Stimulated activated CD8-positive, alpha-beta memory T cell treated with anti-CD3 and anti-CD28 coated beads, Interleukin-2, amount 100 ng/mL, for 1 hour (primary cell): ENCODE measurements at places on chromosomes 5 and 9.

DNA sequence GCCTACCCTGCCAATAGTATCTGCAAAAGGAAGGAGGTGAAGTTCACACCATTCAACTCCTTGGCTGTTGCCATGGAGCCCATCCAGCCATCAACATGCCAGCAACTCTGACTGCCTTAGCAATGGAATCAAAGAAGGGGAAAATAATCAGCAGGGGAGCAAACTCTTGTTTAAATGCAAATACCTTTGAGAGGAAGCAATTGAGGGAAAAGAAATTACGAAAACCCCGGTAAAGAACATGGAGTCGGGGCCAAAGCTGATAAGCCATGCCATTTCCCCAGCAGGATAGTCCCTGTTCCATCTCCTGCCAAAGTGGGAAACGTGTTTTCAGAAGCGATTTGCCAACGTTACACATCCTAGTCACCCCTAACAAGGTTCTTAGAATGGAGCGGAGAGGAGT, 69.0 kb downstream of the MFAP3 start:
- DNase-seq, result no peak

DNA sequence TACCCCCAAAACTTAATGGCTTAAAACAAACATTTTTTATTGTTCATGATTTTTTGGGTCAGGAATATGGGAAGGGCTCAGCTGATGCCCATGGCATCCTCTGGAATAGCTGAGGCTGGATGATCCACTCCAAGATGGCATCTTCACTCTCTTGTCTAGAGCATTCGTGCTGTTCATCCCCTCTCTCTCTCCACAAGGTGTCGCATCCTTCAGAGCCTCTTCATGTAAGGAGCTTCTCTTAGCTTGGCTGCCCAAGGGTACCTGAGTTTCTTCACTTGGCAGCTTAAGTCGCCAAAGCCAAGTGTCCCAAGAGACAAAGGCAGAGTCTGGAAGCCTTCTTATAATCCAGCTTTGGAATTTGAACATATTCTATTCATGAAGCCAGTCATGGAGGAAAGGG, 294.7 kb downstream of the CHSY3 start:
- DNase-seq, result no peak

DNA sequence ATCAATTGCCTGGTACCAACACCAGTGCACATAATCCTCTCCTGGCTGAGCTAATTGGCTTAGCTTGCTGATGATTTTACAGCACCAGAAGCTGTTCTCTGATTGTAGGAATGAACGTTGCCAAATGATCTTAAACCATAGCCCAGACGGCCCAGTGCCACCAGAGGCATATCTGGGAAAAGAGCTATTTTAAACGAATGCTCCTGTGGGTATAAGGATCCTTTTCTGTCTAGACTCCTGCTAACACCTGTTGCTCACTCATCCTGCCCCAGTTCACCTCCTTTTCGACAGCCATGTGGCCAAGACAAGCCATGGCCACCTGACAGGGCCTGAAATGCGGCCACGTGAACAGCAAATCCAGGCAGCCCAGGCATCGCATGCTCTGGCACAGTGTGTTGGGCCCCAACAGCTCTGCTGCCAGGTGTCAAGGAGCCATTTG, 289.9 kb upstream of the SLC30A5 start:
- DNase-seq, result no peak

DNA sequence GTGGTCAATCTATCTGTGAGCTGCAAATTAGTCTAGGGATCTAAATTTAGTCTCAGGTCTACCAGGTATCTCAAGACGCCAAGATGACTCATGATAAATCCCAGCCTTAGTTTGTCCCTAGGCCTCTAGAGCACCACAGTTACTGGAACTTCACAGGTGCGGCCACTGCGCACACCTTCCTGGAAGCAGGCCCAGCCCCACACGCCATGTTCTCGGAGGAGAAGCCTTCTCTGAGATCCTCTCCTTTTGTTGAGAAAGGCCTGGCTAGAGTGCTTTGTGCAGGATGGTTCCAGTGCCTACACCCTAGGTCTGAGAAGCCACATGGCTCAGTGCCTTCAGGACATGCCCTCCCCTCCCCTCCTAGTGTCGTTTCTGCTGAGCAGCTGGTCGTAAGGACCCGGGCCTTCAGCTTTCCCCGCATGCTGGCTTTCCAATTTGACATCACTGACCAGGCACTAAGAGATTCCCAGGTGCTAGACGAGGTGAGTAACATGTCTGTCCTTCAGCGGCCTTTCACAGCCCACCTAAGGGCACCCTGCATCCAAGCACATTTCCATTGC, 51.9 kb downstream of the IPPK start:
- no peak for DNase-seq

GRCh38 chr9:119088002-119088547, 281.2 kb downstream of the BRINP1 start:
- no peak for DNase-seq

GRCh38 chr9:28762167-28762566, 1188.9 kb upstream of the C9orf72 start:
- no peak for DNase-seq

DNA sequence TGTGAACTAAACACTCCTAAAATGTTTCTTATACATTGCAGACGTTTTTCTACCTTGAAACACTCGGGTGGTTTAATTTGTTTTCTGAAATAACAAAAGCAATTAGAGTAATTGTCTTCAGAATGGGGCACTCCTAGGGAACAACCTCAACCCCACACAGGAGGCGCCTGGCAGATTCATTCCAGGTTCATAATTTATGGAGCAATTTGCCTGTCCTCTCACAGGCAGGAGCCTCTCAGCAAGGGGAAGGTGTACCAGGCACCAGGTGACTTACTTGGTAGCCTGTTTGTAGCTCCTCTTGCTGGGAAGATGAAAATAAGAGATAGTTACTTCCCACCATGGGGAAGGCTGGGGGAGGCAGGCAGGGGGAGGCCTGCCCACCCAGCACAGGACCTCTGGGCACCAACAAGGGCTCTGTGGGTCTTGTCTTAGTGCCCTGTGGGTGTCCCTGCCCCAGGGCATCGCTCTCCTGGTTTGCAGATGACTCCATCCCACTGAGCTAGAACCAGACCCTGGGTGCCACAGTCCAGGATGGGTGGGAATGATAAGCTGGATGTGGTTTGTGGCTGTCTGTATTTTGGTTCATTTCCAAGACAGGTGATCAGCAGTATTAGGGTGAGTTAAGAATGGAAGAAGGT, 144.4 kb downstream of the FSTL4 start:
- no peak for DNase-seq

- DNase-seq, result no peak
These were observed 171.4 kb upstream of the NFIB start for GRCh38 chr9:14485366-14485765.

GRCh38 chr5:109450129-109450877, 40.5 kb upstream of the PJA2 start:
- DNase-seq, result no peak

GRCh38 chr5:16265141-16265540, 85.5 kb upstream of the MARCHF11 start:
- no peak for DNase-seq

DNA sequence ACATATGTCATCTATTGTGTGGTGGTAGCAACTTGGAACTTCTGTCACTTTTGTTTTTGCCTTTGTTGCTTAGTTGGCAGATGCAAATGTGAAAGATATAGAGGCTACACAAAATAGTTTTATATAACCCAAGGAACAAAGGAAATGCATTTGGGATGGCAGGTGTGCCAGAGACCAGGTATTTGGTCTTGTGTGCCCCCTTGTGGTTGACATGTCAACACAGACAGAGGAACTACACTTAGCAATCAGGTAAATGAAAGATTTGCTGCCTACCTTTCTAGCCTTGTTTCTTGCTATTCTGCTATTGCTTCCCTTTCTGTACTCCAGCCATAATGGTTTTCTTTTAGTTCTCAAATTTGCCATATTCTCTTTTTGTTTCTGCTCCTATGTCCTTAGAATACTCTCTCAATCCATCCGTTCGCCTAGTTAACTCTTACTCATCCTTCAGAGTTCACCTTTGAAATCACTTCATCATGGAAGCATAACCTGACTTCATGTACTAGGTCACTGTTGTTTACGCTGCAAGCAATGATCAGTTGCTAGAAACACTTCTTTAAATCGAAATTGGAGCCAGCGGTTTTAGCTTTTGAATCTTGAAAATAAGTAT, 119.5 kb downstream of the TRPM3 start:
- no peak for DNase-seq

DNA sequence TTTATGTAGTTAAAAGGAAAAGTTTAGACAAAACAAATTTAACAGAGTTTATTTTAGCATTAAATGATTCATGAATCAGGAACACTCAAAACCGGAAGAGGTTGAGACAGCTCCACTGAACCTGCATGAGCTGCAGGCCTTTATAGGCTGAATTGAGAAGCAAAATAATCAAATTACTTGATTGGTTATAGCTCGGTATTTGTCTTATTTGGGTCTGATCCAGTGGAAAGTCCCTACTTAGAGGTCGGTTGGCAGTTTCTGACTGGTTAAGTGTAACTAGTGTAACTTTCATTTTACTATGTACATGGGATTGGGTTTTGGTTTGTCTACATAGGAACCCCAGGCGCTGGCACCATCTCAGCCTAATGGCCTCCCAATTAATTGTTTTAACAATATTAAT, 74.1 kb upstream of the PIK3R1 start:
- no peak for DNase-seq

GRCh38 chr5:134275822-134276221, 49.9 kb upstream of the PPP2CA start:
- no peak for DNase-seq

DNA sequence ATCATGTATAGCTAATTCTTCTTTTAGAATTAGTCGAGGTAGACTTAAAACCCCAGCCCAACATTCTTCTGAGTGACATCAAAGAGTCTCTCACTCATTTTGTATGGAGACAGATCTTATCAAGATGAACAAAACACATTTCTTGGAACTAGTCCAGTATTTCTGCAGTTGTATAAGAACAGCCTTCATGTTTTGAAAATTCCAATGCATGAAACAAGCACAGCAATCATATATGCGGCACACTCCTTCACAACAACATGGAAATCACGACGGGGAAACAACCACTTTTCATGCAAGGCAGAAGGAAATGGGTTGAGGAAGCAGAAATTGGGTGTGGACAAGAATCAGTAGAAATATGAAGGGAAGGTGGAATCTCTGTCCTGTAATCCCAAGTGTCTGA, 113.8 kb downstream of the PLK2 start:
- DNase-seq, result no peak

DNA sequence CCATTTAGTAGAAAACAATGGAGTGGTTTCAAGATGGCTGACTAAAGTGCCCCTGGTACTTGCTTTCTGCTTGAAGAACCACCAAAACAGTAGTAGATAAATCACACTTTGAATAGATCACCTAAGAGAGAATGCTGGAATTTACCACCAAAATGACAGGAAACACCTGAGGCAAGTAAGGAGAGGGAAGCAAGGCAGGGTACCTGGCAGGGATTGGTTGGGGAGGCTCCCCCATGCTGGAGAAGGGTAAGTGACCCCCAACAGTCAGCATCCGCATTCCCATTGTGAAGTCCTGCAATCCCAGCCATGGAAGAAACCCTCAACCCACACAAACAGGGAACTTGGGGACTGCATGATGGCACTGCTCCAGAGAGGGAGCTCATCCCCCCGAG, 105.5 kb downstream of the PLPP1 start:
- DNase-seq, result no peak

GRCh38 chr5:148229840-148230239, 8.5 kb upstream of the MARCOL start:
- DNase-seq, result no peak

GRCh38 chr5:4661836-4662235, 478.3 kb upstream of the ADAMTS16 start:
- no peak for DNase-seq

DNA sequence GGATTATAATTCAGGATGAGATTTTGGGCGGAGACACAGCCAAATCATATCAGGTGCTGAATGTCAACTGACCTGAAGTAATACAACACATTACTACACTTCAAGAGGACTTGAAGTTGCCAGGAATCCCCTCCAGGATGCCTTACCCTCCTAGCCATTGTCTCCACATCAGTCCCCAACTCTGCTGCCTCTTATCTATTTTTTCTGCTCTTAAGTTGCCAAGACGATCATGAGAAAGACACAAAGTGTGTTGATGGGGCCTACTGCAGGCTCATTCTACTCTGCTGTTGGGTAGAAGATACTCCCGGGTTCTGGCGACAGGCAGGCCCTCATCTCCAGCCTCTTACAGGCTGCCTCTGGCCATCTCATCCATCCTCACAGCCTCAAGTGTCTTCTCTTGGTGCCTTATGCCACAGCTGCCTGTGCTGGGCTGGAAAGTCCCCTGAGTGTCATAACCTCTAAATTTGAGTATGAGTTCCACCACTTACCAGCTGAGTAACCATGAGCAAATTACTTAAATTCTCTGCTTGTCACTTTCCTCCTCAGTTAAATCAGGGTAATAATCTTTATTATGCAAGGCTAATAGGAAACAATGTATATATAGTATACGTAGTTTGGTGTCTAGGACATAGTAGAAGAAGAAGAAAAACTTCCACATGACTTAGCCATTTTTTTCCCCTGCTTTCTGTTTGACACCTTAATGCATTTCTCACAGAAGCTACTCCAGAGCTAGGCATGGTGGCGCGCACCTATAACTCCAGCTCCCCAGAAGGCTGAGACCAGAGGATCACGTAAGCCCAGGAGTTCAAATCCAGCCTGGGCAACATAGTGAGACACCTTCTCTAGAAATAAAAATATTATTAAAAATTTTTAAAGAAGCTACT, 73.0 kb upstream of the SNX2 start:
- DNase-seq, result no peak

- DNase-seq, result no peak
These were observed 746.7 kb upstream of the C9orf72 start for GRCh38 chr9:28319981-28320380.
